ENCODE measurements at places on chromosomes 1 and 21. TPM values are rescaled to one million over a fixed set of nuclear protein-coding genes. Genes with fewer than 3 reads are reported as not detected.

DNA sequence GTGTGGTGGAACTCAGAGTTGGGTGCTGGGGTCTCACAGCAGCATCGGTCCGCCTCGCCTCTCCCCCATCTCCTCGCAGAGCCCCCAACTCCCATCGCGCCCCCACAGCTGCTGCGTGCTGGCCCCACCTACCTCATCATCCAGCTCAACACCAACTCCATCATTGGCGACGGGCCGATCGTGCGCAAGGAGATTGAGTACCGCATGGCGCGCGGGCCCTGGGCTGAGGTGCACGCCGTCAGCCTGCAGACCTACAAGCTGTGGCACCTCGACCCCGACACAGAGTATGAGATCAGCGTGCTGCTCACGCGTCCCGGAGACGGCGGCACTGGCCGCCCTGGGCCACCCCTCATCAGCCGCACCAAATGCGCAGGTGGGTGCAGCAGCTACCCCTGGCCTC is 24.2 kb downstream of the PTPRU start:
- no peak for DNase-seq

- DNase-seq, result no peak
Measured at GRCh38 chr1:211257826-211258225, 1.3 kb upstream of the RCOR3 start.

DNA sequence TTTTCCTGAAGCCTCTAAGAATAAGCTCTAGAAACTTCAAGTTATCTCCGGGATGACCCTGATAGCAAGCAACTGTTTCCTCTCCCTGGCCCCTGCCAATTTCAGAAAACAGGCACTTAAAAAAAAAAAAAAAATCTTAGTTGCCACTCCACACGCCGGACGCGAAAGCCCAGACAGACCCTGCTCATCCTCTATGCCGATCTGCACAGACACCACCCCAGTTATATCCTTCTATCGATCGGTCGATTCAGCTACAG is 1.7 kb downstream of the ANP32E start:
- no peak for DNase-seq

DNA sequence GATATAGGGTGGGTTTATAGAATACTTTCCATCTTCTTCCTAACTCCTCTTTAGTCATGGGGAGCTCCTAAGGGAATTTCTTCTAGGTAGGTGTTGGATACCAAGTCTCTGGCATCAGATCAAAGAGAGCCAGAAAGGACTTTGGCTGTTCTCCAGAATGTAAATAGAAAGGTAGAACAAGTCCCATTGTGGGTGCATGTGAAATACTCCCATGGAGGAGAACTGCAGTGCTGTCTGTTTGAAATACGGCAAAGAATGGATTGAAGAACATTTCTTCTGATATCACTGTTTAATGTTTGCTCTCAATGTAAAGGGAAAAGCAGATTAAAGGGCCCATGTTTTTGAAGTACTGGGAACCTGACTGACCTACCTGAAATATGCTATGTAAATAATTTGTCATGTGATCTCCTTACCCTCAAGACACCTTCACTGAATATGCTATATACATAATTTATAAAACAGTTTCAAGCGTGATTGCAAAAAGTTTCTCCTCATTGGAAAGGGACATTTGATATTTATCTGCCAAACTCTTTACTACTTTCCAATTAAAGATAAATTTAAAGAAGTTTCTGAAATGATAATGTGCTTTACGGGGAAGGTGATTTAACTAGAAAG is 65.9 kb downstream of the LAMC1 start:
- DNase-seq, result peak; percentile 55

GRCh38 chr1:222464841-222465210 is 83.1 kb downstream of the HHIPL2 start:
- DNase-seq, result no peak

DNA sequence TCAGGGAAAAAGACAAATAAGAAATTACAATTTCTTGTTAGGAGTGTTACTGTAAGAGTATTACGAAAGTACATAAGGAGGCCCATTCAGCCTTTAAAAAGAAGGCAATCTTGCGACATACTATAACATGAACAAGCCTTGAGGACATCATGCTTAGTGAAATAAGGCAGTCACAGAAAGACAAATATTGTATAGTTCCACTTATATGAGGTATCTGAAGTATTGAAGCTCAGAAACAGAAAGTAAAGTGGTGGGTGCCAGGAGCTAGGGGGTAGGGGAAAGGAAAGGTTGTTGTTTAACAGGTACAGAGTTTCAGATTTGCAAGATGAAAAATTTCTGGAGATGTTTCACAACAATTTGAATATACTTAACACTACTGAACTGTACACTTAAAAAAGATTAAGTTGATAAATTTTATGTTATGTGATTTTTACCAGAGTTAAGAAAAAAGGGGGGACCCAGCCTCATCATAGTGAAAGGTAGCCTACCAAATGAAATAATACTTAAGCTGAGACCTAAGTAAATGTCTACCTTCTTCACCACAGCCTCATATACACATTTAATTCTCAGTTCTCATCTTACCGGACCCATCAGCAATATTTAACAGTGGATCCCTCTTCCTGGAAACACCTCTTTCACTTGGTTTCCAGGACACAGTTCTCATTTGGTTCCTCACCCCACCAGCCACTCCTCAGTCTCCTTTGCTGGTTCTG is 19.5 kb downstream of the USP24 start:
- no peak for DNase-seq

DNA sequence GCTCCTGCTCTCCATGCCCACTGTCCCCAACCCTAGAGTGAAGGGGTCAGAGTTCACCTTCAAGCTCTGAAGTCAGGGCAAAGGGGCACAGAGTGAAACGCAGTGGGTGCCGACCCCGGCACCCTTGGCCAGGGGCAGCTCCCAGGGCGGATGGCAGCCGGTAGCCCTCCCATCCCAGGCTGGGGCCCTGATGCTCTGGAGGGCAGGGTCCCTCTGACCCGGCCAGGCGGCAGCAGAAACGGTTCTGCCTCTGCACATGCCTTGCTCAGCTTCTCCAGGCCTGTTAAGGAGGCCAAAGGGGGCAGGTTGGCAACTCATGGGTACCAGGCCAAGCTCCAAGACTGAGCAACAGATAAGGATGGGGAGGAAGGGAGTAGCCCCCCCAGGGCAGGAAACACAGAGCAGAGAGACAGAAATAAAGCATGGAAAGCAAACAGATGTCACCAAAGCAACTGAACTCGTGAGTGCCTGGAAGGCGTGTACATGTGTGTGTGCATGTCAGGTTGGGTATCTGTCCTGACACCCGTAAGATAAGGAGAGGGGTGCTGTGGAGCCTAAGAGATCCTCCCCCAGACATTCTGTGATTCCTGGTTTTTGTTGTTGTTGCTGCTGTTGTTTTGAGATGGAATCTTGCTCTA is 112.3 kb upstream of the IFFO2 start:
- no peak for DNase-seq

DNA sequence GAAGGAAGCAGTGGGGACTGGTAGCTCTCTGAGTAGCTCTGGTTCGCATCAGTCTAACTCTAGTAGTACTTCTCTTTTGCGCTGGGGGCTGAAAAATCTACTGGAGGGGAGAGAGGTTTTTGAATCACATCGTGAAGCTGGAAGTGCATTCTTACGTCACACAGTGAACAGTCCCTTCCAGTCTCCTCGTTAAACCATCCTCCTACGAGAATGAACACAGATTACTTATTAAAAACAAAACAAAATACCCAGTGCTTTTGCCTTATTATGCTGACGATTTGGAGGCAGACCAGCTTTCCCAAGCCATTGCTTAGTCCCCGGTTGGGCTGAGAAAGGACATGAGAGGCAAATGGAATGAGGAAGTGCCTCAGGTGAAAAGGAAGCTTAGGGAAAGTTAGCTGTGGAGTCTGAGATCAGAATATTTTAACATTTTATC is 16.1 kb downstream of the HUNK start:
- DNase-seq, result peak; percentile 53

GRCh38 chr1:175471039-175471800 is 272.2 kb downstream of the TNR start:
- peak; percentile 13 for DNase-seq

DNA sequence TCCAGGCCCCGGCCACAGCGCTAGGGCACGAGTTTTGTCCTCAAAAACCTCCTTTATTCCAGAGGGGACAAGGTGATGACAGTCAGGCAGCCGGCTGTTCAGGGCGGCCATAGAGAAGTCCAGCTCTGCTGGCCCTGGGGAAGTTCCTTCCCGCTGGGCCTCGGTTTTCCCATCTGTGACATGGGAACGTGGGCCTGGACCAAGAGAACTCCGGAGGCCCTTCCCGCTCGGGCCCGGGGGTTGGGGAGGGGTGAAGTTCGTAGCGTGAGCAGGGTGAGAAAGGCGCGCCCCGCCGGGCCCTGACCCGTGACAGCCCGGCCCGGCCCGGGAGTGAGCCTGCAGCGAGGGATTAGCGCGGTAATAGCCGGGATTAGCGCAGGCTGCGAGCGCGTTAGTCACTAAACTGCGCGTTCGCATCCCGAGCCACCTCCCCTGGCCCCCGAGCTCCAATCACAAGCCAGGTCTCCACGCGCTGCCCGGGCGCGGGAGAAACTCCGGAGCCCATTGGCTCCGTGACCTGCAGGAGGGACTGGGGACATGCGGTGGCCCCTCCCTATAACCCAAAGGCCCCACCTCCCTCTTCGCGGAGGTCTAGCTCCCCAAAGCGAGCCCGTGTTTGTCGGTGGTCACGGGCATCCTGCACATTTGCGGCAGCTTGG is 29.8 kb upstream of the PADI2 start:
- DNase-seq, result no peak

DNA sequence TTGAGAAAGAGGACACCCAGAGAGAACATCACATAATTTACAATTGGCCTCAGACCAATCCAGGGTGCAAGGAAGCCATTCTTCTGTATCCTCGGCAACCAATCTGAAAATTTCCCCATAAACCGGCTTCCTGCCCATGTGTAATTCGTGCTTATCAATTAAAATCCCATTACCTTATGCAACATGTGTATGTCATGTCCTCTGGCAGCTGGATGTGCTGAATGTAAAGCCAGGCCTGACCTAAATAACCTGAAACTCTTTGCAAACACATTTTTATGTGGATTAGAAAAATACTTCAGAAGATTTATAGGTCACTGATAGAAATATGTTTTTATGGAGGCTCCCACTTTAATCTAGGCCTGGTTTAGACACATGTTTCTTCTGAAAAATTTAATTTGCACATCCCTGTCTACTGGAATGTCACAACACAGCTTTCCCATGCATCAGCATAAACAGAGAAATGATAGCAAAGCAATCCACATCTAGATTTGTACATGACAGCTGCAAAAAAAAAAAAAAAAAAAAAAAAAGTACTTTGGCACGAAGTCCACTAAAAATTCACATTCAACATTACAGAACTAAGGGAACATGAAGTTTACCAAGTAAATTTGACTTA is 69.4 kb upstream of the SAMSN1 start:
- no peak for DNase-seq

GRCh38 chr1:18047122-18047521 is 60.5 kb upstream of the IGSF21 start:
- DNase-seq, result no peak

GRCh38 chr21:18951271-18952038 is 547.9 kb upstream of the TMPRSS15 start:
- DNase-seq, result peak; percentile 39

DNA sequence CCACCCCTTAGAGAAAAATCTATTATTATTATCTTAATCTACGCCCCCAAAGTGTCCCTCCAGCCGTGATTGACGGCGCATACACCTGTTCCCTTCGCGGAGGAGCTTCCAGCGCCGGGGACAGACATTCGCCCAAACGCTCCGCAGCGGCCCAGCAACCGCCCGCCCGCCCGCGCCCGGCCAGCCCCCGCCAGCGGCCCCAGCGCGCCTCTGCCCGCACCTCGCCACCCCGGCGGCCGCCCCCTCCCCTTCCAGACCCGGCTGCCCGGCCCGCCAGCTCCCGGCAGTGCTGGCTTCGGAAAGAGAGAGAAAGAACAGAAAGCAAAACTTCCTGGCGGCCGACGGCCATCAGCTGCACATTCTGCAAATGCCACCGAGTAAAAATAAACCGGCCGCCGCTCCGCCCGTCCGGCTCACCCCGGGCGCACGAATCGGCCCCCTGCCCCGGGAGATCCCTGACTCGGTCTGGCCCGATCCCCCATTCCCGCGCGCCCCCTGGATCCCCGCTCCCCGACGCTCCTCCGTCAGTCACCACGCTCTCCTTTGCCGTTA is 1.6 kb downstream of the CASZ1 start:
- no peak for DNase-seq

GRCh38 chr1:11645670-11646265 is 8.5 kb downstream of the FBXO2 start:
- DNase-seq, result peak; percentile 81

DNA sequence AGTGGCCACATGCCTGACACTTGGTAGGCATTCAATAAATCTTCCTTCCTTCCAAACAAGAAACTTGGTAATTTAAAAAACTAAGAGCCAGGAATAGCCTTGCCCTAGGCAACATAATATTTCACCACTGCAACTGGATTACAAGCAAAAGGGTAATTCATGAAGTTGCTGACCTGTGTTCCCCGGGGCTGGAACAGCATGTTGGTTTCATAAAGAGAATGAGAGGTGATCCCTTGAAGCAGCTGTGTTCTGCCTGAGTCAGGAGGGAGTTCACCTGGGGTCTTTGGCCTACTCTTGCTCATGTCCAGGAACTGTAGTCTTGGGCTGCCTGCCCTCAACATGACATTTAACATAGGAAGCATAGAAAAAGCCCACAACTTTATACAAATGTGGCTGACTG is 329.0 kb upstream of the DAB1 start:
- DNase-seq, result no peak

- no peak for DNase-seq
Measured at GRCh38 chr1:67988066-67988465, 62.4 kb downstream of the DIRAS3 start.

DNA sequence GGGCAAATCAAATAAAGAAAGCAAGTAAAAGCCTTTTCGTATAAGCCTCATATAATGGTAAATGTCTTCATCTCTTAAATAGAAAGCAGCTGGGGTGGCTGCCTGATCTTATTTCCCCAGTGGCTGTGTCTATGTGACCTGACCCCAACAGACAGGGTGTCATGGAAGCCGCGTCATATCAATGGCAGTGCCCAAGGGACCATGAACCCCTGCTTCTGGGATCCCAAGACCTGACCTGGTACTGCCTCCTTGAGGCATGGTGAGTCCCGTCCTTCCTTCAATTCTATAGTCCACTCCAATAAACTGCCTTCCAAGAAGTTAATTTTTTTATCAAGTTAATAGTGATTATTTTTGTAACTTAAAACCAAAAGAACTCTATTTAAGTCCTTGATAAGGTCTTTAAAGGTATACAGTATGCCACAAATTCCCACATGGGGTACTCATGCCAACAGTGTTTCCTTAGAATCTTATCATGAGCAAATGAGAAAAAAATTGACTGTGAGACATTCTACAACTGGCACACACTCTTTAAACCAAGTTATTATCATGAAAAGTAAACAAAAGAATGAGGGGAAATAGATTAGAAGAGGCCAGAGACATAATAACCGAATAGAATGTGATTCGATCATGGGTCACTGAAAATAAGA is 104.6 kb downstream of the ADSS2 start:
- DNase-seq, result no peak

GRCh38 chr1:27569506-27570291 is 34.2 kb downstream of the AHDC1 start:
- peak; percentile 53 for DNase-seq

GRCh38 chr1:200429221-200429751 is 19.4 kb upstream of the ZNF281 start:
- no peak for DNase-seq

GRCh38 chr21:46649356-46649755 is 13.9 kb downstream of the PRMT2 start:
- no peak for DNase-seq

GRCh38 chr1:5755552-5756125 is 236.6 kb downstream of the NPHP4 start:
- no peak for DNase-seq

The CELA2A gene
- total RNA-seq, result not detected

The MATN1 gene
- total RNA-seq, result not detected

The ANKRD34A gene
- 0.77 TPM for total RNA-seq

The LCE2A gene
- not detected for total RNA-seq

All from Caco-2 (cell line).